T-helper 2 cell (primary cell): ENCODE measurements at places on chromosomes 16 and 17.
A peak's percentile ranks its signal among the peaks of the same experiment; 100 is the strongest.

DNA sequence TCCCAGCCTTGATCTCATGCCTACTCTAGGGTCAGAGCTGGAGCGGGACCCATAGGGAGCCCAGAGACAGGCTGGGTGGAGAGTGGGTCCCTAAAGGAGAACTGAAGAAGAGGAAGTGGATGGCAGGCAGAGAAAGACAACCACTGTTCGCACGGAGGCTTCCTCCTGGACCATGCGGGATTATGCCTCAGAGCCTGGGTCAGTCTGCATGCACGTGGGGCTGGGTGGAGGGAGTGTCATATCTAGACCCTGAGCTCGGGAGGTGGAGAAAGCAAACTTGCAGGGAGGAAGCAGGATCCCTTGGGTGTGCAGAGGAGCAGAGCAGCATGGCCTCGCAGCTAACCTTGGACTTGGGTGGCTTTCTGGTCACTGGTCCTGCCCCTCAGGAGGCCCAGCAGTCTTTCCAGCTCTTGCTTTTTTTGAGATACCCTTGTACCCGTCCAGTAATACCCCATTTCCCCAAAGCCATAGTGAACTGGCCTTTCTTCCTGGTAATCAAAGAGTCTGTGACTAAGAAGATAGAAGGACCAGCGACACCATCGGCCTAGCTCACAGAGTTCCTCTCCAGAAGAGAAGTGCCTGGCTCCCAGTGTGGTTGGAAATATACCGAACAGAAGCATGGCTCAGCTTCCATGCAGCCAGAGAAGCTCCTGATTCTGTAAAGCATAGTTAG lies 344.2 kb downstream of the CPPED1 start:
- no peak for DNase-seq

GRCh38 chr17:41941168-41941567 lies 10.8 kb downstream of the ODAD4 start:
- DNase-seq: no peak

- no peak for DNase-seq
Measured at GRCh38 chr17:80967404-80967872, 24.2 kb upstream of the CHMP6 start.

DNA sequence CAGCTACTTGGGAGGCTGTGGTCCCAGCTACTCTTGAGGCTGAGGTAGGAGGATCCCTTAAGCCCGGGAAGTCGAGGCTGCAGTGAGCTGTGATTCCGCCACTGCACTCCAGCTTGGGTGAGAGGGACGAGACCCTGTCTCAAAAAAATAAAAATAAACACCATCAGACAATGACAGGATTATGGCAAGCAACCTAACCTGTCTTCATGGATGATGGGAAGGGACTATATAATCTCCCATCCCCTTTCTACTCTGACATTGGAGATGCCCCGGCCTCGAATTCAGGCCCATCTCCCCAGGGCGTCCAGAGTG lies 893 bp downstream of the TRIM25 start:
- DNase-seq: no peak

GRCh38 chr16:82031116-82032084 lies 3.7 kb upstream of the HSD17B2 start:
- no peak for DNase-seq

DNA sequence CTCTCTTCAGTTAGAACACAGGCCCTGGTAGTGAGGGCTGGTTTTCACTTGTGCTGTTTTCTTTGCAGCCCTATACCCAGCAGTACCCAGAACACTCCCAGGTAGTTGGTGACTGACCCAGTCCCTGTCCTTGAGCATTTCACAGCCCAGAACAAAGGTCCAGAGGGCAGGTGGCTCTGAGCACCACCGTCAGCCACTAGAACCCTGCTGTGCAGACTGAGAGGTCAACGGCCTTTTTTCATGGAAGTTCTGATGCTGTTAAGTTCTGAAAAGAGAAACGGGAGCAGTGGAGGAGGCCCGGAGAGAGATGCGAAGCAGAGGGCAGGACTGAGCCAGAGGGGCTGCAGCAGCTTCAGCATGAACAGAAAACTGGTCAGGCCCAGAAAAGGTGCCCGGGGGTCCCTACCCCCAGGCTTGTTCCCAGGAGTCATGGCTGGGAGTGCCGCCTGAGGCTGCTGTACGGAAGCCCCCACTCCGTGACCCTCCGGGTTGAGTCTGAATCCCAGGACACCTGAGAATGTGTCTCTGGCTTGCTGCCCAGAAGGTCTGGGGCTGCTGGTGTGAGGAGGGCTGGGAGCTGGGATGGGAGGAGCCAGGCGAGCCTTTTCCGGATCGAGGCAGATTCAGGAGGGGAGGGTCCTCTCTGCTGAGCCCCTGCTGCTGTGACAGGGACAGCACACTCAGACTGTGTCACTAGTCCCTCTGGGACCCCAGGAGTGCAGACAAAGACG lies 8.7 kb downstream of the ZNF276 start:
- DNase-seq: no peak

GRCh38 chr17:74218436-74218835 lies 5.1 kb downstream of the TTYH2 start:
- no peak for DNase-seq

- DNase-seq: peak; percentile 56
Measured at GRCh38 chr17:29116804-29117753, 63.1 kb downstream of the MYO18A start.

GRCh38 chr17:58402679-58403078 lies 14.7 kb downstream of the RNF43 start:
- no peak for DNase-seq

DNA sequence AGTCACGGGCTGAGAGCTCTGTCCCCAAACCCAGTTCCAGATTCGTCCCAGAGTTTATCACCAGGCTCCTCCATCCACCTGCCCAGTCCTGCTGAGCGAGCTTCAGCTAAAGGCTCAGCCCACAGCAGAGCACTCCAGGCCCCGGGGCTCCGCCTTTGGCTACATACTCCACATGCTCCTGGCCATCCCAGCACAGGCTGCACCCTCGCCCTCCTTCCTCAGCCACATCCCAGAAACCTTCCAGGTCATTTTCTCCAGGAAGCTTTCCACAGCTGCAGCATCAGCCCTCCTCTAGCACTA lies 4.7 kb upstream of the CD2BP2 start:
- no peak for DNase-seq

DNA sequence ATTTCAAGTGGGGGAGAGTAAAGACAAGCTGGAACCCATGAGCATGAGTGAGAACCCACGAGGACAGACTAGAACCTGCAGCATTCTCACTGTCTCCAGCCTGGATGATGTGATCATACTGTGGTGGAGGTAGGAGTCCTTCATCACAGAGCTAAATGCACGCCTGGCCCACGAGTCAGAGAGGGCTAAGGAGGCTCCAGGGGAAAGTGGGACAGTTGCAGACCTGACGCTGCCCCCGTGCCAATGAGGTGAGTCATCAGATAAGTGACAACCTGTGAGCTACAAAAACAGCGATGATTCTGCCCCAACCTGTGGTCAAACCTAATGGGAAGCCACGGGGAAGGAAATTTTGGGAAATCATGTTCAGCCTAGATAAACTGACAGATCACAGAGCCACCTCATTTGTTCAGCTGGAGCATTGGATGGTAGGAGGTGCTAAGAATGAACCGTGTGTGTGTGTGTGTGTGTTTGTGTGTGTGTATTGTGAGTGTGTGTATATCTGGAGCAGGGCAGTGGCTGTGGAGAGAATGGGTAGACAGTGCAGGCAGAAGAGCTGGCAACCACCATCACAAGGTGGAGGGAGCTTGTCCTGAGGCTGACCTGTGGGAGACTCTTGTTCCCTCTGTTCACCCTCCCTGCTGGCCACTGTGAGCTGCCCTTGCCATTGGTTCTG lies 131.8 kb downstream of the UTP18 start:
- no peak for DNase-seq

DNA sequence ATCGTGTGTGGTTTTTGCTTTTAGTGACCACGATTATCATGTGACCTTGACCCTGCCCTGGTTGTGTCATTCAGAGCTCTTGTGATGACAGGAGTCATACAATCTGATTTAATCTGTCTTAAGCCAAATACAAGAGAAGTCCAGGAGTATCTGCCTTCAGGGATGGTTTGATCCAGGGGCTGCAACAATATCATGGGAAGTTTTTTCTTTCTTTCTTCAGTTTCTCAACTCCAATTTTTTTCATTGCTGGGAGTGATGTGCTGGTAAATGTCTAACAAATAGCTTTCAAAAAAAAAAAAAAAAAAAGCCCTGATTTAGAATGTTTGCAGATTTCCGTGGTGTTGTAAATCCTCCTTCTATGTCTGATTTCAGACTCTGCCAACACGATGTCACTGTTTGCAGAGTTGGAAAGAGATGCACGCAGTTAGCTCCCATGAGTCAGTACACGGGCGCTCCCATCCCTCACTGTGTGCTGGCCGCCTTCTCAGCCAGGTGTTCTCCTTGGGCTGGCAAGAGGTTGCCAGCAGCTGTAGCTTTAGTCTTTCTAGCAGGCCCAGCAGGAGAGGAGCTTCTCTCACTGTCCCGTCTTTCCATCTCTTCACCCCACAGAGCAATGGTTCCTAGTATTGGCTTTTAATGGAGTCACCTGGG lies 229.7 kb downstream of the SNX29 start:
- peak; percentile 14 for DNase-seq

DNA sequence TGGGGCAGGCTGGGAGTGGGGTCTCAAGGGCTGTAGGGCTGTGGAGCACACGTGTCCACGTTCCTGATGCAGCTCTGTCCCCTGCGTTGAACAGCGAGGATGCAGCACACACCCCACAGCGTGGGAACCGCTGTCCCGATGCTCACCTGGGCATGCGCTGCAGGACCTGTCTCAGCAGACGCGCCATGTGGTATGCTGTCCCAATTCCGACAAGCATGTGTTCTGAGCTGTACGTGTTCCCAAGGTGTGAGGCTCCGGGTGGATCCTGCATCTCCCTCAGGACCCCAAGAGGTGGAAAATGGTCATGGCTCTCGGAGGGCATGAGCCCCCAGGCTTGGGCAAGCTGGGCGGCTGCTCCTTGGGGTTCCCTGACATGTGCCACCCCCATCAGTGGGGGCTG lies 34.2 kb downstream of the ENGASE start:
- no peak for DNase-seq

- DNase-seq: no peak
Measured at GRCh38 chr16:87657621-87658192, 55.4 kb downstream of the JPH3 start.

DNA sequence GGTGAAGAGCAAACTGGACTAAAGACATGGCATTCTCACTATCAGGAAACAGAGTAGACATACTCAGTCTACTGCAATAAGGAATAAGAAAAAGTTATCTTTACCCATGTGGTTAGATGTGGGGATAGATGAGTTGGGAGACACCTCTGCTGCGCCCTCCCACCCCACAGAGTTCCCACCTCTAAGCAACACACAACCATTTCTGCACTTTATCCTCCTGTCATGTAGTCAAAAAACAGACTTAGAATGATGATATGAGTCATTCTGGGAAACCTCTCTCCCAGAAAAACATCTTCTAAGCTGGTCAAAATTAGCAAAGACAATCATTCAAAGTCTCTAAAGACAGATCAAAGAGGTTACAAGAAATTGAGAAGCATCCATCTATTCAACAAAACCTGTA lies 94.9 kb downstream of the CACNG1 start:
- DNase-seq: no peak

DNA sequence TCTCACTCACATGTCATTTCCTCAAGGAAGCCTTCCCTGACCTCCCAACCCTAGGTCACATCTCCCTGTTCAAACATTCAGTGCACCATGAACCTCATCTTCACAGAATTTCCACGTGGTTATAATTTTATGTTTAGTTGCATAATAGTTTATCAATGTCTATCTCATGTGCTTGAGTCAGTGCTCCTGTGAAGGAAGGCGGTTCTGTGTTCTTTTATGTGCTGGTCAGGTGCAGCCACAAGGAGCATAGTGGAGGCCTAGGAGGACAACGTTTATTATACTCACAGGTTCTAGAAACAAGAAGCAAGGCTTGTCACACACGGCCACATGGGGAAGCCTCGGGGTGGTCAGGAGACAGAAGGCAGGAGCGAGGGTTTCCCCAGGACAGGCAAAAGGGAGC lies 34.5 kb upstream of the SCNN1B start:
- no peak for DNase-seq

DNA sequence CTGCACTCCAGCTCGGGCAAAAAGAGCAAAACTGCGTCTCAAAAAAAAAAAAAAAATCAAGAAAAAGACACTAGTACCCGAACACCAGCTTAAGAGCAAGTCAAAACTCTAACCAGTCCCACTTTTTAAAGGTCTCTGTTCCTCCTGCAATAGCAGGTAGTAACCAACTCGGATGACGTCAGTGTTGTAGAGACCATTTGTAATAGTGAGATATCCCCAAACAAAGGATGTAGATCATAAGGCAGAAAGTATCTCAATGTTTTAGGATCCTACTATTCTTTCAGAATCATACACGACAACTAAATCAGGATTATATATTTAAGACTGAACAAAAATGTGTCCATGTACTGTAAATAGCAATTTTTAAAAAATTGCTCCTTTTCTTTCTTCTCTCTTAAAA lies 2.4 kb downstream of the JPT1 start:
- DNase-seq: no peak

DNA sequence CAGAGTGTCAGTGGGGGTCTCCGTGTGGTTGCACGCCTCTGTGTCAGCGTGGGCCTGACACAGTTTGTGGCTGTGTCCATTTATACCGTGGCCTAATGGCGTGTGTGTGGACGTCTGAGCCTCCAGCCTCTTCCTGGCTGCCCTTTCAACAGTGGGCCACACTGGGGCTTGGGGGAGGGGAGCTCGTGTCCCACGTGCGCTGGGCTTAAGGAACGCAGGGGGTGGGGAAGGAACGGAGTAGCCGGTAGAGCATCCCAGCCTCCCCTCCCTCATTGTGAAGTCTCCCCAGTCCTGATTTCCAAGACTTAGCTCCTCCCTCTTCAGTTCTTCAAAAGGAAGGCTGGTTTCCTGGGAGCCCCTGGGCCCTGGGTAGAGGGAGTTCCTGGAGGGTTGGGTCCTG lies 9.5 kb upstream of the HES7 start:
- no peak for DNase-seq
